Left ventricle myocardium inferior (tissue), 1 donor: ENCODE measurements at places on chromosomes 7 and 10. TPM values are rescaled to one million over a fixed set of nuclear protein-coding genes. Genes with fewer than 3 reads are reported as not detected.

GRCh38 chr7:154987571-154987970, 15.4 kb downstream of the PAXIP1 start:
- no peak for DNase-seq

TWIST1 gene
- 1.3 TPM for total RNA-seq

- no peak for DNase-seq
Observed at GRCh38 chr10:87685832-87686574, 26.3 kb downstream of the PAPSS2 start.

GNGT1 gene
- total RNA-seq: not detected

- no peak for DNase-seq
Observed at GRCh38 chr10:128570319-128570995, 444.2 kb upstream of the MKI67 start.

DNA sequence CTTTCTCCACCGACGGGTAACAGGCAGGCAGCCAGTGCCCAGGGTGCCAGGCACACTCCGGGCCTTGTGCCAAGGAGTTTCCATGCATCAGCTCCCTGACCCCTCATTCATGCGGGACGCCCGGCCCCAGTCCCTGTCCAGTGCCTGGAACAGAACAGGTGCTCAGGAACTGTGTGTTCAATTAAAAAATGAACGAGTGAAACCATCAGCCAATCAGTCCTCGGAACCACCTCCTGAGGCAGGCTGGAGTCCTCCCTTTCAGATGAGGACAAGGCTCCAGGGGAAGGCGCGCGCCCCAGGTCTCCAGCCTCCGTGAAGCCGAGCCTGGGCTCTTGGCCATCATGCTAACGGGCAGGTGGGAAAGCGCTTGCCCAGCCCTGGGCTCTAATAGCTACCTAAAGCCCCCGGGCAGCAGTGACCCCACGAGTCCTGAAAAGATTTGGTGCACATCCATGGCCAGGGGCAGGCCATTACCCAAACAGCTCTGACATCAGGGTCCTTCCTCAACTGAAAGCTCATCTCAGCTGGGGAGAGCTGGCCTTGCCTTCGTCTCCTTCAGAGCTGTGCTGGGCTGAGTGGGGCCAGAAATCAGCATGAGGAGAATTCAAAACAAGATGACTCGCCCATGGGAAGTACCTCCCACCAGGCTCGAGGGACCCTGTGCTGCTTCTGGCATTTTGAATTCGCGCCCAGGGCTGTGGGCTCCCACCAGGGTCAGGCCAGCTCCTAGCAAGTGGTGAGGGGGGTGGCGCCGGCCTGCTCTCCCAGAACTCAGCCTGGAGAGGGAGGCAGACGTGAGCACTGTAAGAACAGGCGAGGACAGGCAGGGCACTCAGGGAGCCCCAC, 200.5 kb downstream of the MAD1L1 start:
- DNase-seq: peak; percentile 56
